ENCODE measurements at places on chromosomes 12 and 14. TPM values are rescaled to one million over a fixed set of nuclear protein-coding genes. Genes with fewer than 3 reads are reported as not detected.

The ITFG2 gene
- 16.5 TPM for total RNA-seq

The HCAR2 gene
- not detected for total RNA-seq

The NEUROD4 gene
- not detected for total RNA-seq

The PSME2 gene
- total RNA-seq, result 114 TPM

The PROX2 gene
- not detected for total RNA-seq

The CIROP gene
- 0.06 TPM for total RNA-seq

The SERPINA5 gene
- not detected for total RNA-seq

The NXPH4 gene
- total RNA-seq, result 1.2 TPM

The SUOX gene
- 9.2 TPM for total RNA-seq

All from aortic smooth muscle cell (primary cell).